ENCODE measurements at places on chromosomes 1 and 21.

- no peak for DNase-seq
Observed at GRCh38 chr1:50508040-50508586, 84.9 kb upstream of the DMRTA2 start.

GRCh38 chr1:221012120-221012519 is 132.9 kb downstream of the HLX start:
- DNase-seq, result no peak

- DNase-seq, result no peak
Observed at GRCh38 chr1:39955547-39956539, 898 bp downstream of the MFSD2A start.

GRCh38 chr1:69077633-69078032 is 490.1 kb upstream of the LRRC7 start:
- no peak for DNase-seq

DNA sequence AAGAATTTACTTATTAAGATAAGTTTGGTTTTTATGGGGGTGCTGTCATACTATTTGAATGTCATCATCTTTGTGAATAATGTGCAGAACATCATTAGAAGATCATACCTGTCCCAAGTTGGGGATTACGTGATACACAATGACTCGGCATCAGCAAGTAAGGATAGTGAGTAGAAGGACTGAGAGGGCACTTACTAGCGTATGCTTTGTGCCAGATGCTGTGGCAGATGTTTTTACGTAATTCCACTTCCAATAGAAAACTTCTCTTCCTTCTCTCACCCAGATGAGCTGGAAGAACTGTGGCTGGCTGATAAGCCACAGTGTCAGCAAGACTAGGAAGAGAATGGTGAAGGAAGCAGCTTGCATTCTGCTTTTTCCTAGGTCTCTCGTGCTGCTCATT is 28.1 kb upstream of the TGFB2 start:
- DNase-seq, result no peak

GRCh38 chr1:206698011-206698410 is 13.3 kb downstream of the MAPKAPK2 start:
- no peak for DNase-seq

Data from heart left ventricle (tissue), 16 donors.